Lung microvascular endothelial cell (primary cell): ENCODE measurements at places on chromosomes 12 and 14.

- peak; percentile 49 for DNase-seq
Observed at GRCh38 chr14:53152184-53152886, 788 bp downstream of the DDHD1 start.

GRCh38 chr12:62576503-62576902 lies 109.9 kb downstream of the MON2 start:
- DNase-seq: no peak

GRCh38 chr14:65007202-65007601 lies 20.5 kb downstream of the FNTB start:
- DNase-seq: no peak

GRCh38 chr14:29007990-29008389 lies 241.4 kb downstream of the FOXG1 start:
- no peak for DNase-seq

DNA sequence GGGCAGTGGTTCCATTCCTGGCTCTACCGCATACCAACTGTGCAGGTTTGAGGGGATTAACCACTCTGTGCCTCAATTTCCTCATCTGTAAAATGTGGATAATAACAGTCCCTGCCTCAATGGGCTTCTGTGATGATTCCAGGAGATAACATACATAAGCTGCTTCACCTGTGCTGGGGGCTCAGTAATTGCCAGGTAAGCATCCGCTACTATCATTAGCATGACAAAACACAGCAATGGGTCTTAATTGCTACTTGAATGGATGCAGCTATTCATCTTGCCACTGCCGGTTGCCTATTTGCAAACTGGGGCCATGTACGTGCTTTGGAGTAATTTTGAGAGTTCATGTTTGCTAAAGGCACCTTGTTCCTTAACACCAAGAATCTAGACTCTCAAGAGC lies 132.6 kb downstream of the TMEM132D start:
- no peak for DNase-seq

GRCh38 chr12:98403936-98404335 lies 111.5 kb upstream of the TMPO start:
- DNase-seq: peak; percentile 55

DNA sequence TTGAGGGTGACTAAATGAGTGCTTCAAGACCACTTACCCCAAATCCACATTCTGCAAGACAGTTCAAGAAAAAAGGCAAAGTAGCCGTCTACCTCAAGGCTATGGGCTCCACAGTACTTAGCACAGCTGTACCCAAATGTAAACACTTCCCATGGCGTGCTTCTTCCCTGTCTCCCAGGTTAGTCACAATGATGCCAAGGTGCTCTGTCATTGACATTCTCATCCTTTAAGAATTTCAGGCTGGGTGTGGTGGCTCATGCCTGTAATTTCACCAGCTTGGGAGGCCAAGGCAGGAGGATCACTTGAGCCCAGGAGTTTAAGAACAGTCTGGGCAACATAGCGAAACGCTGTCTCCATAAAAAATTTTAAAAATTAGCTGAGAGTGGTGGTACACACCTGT lies 51.2 kb upstream of the CERS5 start:
- no peak for DNase-seq

- no peak for DNase-seq
Observed at GRCh38 chr12:2268471-2269286, 215.9 kb downstream of the CACNA1C start.

DNA sequence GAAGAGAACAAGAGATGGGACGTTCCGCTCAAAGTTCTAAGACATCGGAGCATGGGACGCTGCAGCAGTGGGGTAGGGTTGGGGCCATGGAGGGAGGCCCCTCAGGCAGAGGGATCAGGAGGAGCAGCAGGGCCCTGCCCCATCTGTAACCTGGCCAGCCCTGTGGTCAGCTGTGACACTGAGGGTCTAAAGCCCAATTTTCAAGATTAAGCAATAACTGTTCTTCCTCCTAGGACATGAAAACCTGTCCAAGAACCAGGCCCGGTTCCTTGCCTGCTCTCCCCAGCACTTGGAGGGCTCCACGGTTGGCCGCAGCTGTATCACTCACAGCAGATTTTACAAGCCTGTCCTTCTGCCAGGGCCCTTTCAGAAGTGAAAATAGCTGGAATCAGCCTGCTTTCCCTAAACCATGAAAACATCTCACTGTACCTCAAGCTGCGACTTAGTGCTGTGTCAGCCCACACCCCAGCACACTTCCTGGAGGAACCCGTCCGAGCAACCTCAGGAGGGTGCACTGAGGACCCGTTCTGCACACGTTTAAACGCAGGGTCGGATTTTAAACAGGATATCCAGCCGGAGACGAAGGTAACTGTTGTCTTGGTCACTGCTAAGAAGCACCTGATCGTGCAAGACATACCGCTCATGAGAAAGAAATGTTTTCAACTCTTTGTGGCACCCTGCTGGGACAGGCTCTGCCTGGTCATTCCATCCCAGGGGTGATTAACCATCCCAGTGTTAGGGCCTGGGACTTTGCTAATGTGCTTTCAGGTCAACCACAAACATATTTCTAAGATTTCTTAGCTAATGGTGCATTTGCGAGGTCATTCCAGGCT lies 201.9 kb upstream of the DIO3 start:
- no peak for DNase-seq

DNA sequence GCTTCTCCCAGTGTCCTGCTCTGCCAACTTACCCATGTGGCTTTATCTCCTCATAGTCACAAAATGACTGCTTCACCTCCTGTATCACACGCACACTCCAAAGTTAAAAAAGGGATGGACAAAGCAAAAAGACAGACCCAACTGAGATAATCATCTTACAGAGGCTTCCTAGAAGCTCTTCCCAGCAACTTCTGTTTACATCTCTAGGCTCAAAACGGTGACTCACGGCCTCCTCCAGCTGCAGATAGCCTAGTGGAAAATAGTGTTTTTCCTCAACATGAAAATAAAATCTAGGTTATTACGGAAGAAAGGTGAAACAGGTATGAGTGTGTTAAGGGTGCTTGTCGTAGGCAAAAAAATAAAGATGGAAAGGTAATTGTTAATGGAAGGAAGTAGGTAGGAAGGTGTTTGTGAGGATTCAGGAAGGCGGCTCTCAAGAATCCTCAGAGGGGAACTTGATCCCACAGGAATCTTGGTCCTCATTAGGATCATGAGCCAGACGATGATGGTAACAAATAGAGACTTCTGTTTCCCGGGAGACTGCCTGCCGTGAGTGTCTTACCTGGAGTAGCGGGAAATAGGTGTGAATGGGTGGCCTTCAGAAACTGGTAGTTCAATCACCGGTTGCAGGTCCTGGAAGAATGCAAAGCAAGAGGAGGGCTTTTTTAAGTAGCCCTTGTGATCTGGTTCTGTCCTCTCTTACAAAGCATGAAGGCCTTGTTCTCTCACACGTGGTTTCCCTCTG lies 487.5 kb upstream of the TMEM132C start:
- DNase-seq: no peak

GRCh38 chr12:65199604-65200003 lies 30.2 kb downstream of the LEMD3 start:
- DNase-seq: no peak

GRCh38 chr12:49357103-49357678 lies 10.1 kb upstream of the SPATS2 start:
- DNase-seq: peak; percentile 64

GRCh38 chr12:65703176-65703575 lies 121.1 kb upstream of the HMGA2 start:
- DNase-seq: no peak

GRCh38 chr12:120890963-120891362 lies 13.2 kb downstream of the SPPL3 start:
- no peak for DNase-seq

- DNase-seq: no peak
Observed at GRCh38 chr14:100748944-100749343, 22.3 kb downstream of the DLK1 start.

DNA sequence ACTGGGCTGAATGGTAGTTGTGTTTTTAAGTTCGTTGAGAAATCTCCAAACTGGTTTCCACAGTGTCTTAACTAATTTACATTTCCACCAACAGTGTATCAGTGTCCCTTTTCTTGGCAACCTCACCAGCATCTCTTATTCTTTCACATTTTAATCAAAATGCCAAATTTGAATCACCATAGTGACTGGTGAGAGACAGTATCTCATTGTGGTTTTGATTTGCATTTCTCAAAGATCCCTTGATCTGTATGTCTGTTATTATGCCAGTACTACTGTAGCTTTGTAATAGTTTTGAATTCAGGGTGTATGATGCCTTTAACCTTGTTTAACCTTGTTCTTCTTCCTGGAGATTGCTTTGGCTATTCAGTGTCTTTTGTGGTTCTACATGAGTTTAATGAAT lies 2.2 kb upstream of the EIF2S3B start:
- no peak for DNase-seq

DNA sequence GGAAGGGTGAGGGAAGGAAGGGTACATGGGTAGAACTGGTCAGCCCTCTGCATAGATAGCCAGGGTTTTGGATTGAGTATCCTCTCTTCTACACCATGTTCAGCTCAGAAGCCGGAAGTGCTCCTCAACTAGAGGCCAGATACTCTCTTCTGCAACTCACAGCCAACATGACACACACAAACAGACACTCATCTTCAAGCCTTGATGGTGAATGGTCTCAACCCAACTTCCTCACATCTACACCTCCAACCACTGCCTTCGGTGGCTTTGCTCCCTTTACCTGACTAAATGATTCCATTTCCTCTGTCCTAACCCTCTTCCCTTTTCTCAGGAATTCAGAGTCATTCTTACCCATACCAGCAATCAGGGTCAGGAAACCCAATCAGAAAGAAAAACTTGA lies 7.6 kb upstream of the FKBP11 start:
- no peak for DNase-seq

DNA sequence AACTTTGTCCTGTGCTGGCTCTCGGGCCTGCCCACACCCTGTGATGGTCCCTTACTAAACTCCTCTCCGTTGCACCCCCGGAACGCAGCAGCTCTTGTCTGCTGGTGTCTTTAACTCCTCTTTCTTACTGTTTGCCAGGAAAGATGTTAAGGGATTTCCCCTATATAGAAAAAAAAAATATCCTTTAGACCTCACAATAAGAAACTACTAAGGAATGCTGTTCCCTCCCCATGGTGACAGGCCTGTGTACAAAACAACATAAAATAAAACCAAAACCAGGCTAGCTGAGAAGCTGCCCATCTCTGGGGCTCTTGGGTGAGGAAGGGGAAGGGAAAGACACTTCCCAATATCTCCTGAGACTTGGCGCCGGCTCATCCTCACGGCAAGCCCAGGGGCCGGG lies 95.4 kb downstream of the CHGA start:
- DNase-seq: no peak

DNA sequence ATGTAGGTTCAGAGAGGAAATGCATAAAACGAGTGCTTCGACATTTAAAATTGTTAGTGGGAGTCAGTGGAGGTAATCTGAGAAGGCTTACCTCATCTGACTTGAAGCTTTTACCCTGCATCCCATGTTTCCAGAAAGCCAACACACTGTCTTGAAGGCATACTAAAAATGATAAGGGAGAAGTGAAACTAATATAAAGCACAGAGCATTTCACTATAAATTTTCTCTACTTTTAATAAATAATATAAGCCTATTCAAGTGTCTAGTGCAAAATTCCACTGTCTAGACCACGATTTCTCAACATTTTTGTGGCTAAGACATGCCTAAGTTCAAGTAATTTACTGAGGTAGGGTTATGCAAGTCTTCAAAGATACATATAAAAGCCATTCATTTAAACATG lies 29.1 kb upstream of the CDKL1 start:
- no peak for DNase-seq

- no peak for DNase-seq
Observed at GRCh38 chr12:5872745-5873144, 72.3 kb downstream of the ANO2 start.

DNA sequence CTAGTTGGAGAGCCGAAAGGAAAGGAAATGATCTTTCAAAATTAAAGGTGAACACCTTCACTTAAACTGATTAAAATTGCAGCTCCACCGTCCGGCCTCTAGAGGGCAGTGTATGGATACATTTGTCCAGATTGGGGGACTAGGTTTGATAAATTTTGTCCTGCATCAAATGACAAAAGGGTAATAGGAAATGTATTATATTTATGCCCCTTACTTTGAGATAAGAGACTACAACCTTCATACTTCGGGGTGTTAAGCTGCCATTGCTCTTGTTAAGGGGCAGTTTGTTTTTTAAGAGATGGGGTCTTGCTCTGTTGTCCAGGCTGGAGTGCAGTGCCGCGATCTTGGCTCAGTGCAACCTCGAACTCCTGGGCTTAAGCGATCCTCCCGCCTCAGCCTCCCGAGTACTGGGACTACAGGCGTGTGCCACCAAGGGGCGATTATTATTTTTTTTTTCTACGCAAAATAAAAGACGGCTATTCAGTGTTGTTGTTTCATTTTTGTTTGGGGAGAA lies 818 bp upstream of the SUOX start:
- DNase-seq: peak; percentile 81

DNA sequence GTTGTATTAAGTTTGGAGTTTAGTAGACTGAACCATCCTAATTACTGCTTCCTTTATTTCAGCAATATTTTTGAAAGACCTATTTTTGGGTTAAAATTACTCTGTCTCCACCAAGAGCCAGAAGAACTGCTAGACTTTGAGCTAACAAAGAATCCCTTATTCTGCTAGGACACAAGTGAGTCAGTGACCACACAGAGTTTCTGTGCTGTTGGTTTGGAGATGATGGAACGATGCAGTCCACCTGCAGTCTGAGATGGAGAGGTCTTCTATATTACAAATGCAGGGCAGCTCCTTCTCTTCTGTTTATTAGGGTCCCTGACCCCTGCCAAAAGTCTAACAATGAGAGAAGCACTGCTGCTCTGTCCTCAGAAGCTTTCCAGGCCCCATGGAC lies 6.7 kb upstream of the STXBP6 start:
- no peak for DNase-seq

DNA sequence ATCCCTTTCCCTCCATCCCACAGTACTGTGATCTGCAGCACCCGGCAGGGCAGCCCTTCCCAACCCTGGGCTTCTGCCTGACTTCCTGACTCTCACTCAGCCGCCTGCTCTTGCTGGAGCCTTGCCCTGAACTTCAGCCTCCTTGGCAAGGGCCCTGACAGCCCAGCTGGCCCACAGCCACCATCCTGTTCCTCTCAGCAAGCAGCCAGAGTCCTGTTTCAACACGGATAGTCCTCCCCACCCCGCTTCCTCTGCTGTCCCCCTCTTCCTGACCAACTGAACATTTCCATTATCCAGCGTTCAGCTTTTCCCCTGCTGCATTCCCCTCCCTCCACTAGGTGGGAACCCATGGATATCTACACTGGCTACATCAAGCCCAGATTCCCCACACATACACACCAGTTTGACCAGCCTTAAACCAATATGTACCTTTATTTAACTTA lies 74.0 kb upstream of the MDM1 start:
- DNase-seq: peak; percentile 99

- DNase-seq: no peak
Observed at GRCh38 chr12:92602930-92603623, 99.7 kb upstream of the PLEKHG7 start.

DNA sequence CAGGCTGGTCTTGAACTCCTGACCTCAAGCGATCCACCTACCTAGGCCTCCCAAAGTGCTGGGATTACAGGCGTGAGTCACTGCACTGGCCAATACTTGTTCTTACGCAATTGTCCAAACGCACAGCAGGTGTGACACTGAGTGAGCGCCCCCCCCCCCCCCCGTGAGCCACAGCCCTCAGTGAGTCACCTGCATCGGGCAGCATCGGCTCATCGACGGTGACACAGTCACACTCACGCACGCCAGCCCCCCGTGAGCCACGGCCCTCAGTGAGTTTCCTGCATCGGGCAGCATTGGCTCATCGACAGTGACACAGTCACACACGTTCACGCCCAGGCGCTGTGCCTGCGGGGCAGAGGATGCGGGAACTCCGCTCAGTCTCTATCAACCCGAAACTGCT lies 42.5 kb downstream of the GALNT9 start:
- DNase-seq: no peak
